ENCODE measurements at places on chromosomes 2 and 18. TPM values are rescaled to one million over a fixed set of nuclear protein-coding genes. Genes with fewer than 3 reads are reported as not detected.

TUBA4B gene
- total RNA-seq = not detected

MEMO1 gene
- total RNA-seq = 28.7 TPM

PPP4R1 gene
- 117 TPM for total RNA-seq

SALL3 gene
- total RNA-seq = not detected

NPPC gene
- total RNA-seq = not detected

GRP gene
- 8.6 TPM for total RNA-seq

DNA sequence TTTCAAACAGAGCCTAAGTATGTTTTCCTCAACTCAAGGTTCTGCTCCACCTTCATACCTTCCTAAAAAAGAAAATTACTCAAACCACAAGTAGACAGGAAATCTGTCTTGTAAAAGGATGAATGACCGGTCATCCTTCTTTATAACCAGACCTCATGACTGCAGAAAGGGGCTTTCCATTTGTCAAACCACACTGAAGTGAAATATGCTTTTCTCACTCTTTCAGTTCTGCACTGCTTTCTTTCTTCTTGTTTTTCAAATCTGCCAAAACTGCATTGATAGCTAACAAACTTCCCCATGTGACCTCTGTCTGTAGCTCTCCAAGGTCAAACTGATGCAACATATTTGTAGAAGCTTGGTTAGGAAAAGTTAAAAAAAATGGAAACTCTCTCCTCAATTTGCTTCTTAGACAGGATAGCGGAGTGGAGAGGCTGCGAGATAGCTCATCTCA lies 308.9 kb upstream of the CCDC68 start:
- DNase-seq = no peak

GRCh38 chr18:13265008-13265910 lies 46.7 kb downstream of the LDLRAD4 start:
- no peak for DNase-seq

GRCh38 chr18:31436825-31437224 lies 10.7 kb upstream of the DSG3 start:
- no peak for DNase-seq

GRCh38 chr2:139917690-139918384 lies 1137.6 kb upstream of the NXPH2 start:
- DNase-seq = no peak

DNA sequence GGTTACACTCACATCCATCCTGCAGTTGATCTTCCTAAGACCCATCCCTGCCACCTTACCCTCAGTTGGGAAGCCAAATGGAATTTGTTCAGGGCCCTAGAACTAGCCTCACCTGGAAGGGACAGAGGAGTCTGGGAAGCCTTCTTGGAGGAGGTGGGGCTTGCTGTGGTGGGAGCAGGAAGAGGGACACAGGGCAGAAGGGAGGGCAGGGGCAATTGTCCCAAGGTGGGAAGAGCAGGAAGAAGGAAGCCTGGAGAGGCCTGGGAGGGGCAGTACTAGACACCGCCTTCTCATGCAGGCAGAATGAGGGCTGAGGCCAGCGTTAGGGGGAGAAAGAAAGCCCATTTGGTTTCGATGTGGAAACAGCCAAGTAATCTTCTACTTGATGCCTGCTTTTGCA lies 34.1 kb upstream of the ASPRV1 start:
- DNase-seq = no peak

DNA sequence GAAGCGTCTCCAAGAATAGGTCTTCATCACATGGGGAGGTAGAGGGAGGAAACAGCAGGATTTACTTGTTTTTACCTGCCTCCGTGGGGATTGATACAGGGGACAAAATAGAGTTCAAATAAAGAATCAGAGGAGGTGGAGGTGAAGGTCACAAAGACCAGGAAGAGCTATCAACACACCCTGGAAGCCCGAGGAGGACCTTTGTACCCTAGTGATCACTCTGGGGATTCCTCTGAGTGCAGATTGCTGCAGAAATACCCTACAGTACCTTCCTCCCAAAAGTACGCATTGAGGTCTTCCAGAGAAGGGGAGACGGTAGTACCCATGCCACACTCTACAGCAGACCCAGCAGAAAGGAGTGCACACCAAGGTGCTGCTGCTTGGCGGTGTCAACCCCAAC lies 44.9 kb downstream of the OSR1 start:
- DNase-seq = no peak

- no peak for DNase-seq
Observed at GRCh38 chr2:62793213-62793612, 87.7 kb downstream of the EHBP1 start.

DNA sequence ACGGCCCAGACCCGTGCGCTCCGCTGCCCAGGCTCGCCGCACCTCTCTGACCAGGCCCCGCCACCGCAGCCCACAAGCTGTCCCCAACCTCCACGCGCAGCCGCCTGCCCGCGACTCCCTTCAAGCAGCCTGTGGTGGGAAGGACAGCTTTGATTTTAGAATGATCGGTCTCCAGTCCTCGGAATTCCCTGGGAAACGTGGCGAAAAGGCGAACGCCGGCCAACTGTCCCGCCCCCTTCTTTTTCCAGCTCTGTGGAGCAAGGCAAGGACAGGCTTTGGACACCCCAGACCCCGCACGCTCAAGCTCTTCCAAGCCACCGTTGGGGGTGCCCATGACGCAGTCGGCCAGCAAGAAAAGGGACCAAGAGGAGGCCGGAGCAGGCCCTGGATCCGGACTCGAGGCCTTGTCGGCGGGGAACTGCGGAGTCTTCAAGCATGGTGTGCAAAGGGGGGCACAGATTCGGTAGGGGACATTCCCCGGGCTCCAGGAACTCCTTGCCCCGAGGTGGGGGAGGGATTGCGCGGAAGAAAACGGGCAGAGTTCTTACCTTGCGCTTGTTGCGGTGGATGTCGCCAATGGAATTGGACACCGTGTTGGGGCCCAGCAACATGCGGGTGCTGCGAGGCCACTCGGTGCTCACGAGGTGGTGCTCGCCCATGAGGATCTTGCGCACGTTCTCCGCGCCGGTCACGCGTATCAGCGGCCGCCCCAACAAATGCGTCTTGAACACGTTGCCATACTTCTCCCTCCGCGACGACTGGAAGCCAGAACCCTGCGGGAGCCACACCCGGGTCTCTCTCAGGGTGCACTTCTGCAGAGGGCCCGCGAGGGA lies 4.0 kb downstream of the CYP26B1 start:
- DNase-seq = peak; percentile 65

DNA sequence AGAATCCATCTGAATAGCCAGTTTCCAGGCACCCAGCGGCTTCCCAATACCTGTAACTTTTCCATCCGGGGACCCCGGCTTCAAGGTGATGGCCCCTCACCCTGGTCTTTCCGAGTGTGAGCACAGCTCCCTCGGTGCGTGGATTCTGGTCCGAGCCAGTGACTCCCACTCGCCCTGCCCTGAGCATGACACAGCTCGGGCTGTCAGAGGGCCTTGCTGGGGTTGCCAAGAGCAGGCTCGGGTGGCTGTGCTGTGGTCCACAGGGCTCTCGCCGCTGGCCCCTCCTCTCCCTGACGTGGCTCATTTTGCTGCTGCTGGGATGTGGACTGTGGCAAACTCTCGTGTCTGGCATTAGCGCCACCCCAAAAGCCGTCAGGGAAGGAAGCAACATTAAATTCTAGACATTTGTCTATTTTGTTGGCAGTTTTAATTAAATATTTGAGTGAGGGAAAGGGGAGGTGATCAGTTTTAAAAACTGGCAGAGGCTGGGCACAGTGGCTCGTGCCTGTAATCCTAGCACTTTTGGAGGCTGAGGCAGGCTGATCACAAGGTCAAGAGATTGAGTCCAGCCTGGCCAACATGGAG lies 5.6 kb upstream of the ESPNL start:
- DNase-seq = no peak

DNA sequence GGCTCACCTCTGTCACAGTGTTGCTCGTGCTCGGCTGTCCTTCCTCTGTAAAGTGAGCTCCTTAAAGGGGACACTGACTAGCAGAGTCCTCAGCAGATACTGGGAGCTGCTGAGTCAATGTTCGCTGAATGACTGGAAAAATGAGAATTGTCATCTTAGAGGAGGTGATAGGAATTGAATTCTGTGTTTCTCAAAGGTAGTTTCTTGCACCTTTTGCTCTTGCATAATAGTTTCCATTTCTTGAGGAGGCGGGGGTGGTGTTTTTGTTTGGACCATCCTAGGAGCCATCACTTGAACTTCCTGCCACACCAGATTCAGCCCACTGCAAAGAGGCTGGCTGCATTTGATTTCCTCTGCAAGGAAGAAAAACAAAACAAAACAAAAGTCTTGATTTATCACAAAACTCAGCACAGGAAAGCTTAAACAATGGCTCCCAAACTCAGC lies 11.4 kb upstream of the RFX8 start:
- no peak for DNase-seq

GRCh38 chr2:221309892-221310583 lies 262.1 kb downstream of the EPHA4 start:
- DNase-seq = peak; percentile 38

GRCh38 chr2:226679389-226680065 lies 120.1 kb downstream of the IRS1 start:
- no peak for DNase-seq

DNA sequence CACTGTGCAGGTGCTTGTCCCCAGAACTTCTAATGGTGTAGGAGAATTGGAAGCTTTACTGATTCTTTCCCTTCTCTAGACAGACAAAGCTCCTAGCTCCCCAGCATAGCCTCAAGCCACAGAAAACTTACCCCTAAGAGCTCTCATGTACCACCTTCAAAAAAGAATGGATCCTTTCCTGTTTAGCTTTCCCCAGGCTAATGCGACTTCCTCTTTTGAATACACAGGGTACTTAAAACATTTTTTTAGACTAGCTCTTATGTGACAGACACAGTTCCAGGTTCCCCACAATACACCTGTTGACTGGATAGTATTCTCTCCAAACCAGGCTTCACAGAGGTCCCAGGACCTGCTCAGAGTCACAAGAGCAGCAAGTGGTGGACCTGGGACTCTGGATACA lies 8.3 kb downstream of the CTAGE1 start:
- DNase-seq = no peak

DNA sequence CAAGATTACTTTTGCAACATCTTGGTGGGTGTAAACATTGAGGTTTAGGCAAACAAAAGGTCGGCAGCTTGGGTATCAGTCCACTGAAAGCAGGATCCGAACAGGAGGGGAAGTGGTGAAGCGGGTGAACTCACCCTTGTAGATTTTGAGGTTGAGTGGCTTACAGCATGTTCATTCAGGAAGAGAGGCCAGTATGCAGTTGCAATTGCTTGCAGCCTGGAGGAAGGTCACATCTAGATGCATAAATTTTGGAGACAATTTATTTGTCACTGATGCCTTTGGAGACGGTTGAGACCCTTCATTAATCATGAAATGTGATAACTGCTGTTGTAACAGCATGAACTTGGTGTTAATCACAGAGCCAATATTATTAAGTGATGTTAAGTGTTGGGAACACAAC lies 131.1 kb downstream of the LTBP1 start:
- no peak for DNase-seq

- DNase-seq = no peak
Observed at GRCh38 chr2:238894226-238894949, 46.5 kb downstream of the TWIST2 start.
